ENCODE measurements at places on chromosomes 6 and 20.

DNA sequence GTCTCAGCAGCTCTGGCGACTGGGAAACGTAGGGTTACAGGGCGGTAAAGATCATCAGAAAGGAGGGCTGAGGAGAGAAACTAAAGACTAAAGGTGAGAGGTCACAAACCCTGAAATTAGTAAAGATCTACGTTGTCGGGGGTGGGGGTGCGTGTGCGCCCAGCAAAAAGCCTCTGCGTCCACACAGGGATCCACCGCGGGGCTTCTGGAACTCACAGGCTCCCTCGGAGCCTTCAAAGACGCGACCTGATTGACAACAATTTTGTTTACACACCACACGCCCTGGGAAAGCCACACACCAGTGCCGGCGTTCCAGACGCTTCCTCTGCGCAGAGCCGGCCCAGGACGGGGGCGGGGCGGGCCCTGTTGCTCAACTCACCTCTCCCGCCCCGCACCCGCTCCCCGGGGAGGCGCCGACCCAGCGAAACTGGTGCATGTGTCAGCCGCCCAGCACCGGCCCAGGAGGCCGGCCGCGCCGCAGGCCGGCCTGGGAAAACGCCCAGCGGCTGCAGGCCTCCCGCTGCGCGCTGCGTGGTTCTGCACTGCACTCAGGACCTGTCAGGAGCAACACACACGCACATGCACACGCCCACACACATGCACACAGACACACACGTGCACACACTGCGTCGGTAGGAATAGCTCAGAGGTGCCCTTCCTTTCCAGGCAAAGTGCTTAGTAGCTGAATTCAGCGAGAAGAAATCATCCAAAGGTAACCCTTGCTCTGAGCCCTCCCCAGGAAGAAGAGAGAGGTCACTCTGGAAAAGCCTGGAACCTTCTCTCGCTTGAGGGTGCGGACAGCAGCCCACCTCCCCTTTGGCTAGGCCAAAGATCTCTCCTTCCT, 57.2 kb upstream of the ARID1B start:
- peak; percentile 92 for DNase-seq

- no peak for DNase-seq
Observed at GRCh38 chr6:160198606-160199211, 59.9 kb downstream of the SLC22A2 start.

GRCh38 chr6:43769526-43770371, at the start of gene VEGFA:
TSS of gene VEGFA (plus strand) at chr6:43770211.
- peak; percentile 93 for DNase-seq

- DNase-seq, result peak; percentile 11
Observed at GRCh38 chr6:14396826-14397517, 279.4 kb downstream of the CD83 start.

DNA sequence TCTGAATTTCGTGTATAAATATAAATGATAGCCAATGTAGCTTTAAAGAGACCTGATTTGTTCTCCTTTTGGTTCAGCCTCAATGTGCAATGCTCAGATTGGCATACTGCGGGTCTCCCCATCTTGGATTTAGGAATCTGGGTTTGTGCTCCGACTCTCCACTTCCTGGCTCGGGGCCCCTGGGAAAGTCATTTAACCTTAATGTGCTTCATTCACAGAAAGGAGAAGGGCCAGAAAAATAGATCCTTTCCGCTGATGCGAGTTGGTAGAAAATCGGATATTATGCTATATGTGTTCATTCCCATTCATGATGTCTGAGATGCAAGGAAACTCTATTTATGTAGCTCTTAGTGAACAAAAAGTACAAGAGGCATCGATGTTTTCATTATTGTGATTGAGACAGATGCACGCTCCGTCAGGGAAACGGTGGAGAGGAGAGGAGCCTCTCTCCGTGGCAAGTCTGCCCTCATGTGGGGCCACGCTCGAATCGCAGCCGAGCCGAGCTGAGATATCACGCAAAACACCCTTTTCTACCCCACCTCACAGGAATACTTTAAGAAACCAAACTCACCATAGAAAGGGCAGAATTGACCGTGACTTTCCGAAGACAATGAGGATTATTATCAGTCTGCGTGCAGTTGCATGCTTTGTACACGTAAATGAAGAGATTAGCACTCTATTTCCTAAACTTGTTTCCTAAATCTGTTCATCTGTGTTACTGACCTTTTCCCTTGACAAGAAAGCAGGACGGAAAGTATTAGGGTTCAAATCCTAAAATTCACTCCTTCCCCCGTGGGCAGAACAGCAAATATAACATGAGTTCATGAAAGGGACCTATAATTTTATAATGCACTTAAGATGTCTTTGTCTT, 136.6 kb downstream of the COL9A1 start:
- DNase-seq, result peak; percentile 10

DNA sequence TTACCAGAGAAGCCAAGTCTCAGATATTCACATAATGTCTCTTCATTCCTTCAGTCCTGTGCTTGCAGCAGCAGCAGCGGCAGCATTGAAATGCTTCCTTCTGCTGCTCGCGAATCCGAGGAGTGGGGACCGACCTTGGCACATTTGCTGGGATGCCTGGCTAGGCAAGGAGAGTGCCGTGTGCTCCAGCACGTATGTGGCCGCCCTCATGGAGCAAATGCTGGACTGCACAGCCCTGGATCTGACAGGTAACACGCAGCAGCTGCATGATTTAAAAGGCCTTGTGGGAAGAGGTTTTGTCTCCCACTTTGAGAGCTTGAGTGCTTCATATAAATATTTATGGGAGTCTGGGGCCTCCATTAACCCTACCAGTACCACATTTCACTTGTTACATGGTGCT, 9.9 kb downstream of the MAFB start:
- no peak for DNase-seq

GRCh38 chr6:43915208-43915869, 145.3 kb downstream of the VEGFA start:
- no peak for DNase-seq

DNA sequence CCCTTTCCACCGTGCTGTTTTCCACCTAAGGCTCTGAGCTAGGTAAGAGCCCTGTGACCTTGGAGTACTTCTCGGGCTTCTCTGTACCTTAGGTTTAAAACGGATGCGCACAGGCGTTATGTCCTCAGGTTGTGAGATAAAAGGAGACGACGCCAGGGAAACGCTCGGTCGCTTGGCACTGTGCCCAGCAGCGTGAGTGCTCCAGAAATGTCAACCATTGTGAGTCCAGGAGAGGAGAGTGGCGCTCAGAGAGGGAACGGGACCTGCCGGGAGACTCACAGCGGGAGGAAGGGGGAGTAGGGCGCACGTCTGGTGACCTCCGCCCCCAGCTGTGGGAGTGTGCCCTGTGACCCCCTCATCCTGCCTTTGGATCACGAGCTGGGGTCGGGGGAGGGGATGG, 33.8 kb upstream of the SCRT2 start:
- no peak for DNase-seq
